ENCODE measurements at places on chromosomes 13 and 19.

GRCh38 chr19:9309974-9310446, 372 bp upstream of the ZNF699 start:
- no peak for DNase-seq

GRCh38 chr13:42280537-42280936, 8.6 kb downstream of the AKAP11 start:
- DNase-seq = no peak

DNA sequence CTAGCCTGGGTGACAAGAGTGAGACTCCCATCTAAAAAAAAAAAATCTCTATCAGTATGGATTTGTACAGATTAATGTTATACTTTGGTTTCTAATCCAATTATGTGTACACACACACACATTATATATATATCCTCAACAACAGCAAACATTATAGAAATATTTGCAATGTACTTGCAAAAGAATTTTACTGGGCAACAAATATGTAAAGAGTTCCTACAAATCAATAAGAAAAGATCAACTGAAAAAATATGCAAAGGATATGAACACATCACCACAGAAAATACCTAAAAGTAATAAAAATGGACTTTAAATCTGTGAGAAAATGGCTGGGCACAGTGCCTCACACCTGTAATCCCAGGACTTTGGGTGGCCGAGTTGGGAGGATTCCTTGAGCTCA, 40.9 kb upstream of the NFIC start:
- DNase-seq = no peak

GRCh38 chr19:911197-912033, 1.6 kb downstream of the R3HDM4 start:
- no peak for DNase-seq

- no peak for DNase-seq
Observed at GRCh38 chr19:45767410-45767880, 1.6 kb downstream of the SIX5 start.

- no peak for DNase-seq
Observed at GRCh38 chr19:1267477-1268225, 1.5 kb upstream of the CIRBP start.

GRCh38 chr19:34213283-34213682, 41.0 kb downstream of the LSM14A start:
- DNase-seq = no peak

DNA sequence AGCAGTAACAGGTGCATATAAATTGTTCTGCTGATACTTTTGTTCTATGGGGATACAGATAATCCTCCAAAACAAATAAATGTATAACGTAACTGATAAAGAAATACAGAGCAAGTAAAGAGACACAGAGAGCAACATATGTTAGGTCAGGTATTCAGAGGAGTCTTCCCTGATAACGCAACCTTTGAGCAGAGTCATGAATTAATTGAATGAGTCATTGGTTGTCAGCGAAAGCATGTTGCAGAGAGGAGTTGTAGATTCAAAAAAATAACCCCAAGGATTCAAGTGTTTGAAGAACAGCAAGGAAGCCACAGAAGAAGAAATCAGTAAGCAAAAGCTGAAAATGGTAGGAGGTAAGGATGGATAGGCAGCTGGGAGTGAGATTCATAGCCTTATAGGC, 245.2 kb downstream of the TBC1D4 start:
- no peak for DNase-seq

DNA sequence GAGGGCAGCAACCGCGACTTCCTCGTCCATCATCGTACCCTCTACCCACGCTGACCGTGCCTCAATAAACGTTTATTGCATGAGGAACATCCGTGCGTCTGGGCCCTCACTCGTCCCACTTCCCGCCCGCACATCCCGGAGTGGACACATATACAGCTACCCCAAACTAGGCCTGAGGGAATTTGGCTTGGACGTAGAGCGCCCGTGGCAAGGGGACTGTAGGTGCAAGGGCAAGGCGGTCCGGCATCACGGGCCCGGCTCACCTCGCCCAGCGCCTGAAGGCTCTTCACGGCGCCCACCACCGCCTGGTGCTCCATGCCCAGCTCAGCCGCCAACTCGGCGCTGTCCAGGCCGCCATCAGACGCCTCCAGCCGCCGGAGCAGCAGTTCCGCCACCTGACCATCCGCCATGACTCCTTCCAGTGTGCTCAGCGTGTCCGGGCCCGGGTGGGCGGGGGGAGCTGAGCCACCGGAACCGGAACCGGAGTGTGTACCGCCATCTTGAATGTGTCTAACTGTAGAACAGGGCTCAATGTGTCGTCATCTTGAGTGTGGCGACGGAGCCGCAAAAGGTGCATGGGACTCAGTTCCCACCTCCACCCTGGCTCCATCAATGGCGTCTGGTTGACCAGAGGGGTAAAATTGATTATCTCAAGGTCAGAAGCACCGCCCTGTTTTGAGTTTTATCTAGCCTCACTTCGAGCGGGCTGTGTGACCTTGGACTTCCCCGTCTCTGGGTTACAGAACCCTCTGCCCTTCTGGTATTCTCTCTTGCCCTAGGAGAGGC, at the start of gene FARSA:
FARSA (minus strand) TSS at position 425 of the 786 bp plus-strand sequence; CDS start at position 410, 15 bp downstream.
- peak; percentile 66 for DNase-seq

GRCh38 chr19:16721051-16721450, 1.4 kb downstream of the NWD1 start:
- no peak for DNase-seq

Measured in stimulated activated CD4-positive, alpha-beta T cell treated with anti-CD3 and anti-CD28 coated beads, TNF-alpha, amount 100 ng/mL, for 1 hour (primary cell).